ENCODE measurements at places on chromosomes 16 and 17.

GRCh38 chr17:80012765-80013741 is 22.6 kb downstream of the TBC1D16 start:
- no peak for DNase-seq

DNA sequence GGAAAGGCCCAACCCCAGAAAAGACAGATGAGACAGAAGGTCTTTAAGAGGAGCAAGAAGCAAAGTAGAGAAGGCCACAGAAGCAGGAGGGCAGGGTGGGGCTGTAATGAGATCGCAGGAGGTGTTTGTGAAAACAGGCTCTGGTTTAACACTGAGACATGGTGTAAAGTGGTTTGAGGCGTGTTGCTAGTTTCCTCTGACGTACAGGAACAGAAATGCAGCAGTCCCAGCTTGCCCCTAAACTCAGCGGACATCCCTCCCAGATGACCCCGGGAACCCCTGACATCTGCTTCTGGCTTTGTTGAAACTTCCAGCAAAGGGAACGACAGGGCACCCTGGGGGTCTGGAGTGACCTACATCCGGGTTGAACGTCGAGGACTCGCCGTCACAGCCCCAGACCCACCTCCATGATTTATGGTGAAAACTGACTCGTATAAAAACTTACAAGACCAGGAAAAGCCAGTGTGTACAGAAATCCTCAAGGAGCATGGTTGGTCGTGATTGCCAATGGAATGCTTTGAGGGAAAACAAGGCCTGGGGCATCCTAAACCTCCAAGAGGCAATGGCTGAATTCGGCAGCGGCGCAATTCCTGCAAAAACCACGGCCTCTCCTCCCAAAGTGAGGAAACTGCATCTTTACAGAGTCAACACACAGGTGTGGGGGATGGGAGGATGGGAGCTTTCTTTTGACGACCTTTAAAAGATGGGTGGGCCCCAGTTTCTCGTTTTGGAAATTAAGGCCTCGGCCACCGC is 25.8 kb downstream of the LITAF start:
- no peak for DNase-seq

- DNase-seq, result no peak
These were observed 8.8 kb downstream of the RSAD1 start for GRCh38 chr17:50487213-50488096.

DNA sequence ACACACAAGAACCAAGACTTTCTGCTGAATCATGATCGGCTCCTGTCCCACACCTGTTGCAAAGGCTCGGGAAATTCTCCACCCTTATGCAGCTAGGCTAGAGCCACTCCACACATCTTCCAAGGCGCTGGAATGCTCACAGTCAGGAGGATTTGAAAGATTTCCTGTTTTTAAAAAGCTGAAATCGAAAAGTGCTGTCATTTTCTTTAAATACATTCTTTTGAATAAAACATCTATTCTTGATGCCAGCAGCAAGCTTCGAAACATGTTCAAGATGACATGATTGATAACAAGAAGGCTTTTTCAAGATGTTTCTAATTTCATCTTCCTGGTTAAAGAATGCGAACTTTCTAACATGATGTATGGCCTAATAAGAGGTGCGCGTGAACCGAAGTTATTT is 219.7 kb upstream of the CDH5 start:
- DNase-seq, result no peak

DNA sequence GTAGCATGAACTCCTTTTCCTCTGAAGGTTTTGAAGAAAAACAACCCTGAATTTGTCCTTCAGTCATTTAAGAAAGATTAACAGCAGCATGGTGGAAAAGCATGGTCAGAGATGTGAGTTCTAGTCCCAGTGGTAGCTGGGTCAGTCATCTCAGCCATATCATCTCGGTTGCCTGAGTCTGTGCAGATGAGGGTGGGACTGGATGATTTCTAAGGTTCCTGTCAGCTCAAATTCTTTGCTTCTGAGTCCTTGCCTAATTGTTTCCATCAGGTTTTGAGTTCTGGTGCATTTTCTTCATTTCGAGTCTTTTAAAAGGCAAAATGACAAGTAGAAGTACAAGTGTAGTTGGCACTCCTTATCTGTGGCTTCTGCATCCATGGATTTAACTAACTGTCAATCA is 63.9 kb downstream of the TNRC6C start:
- DNase-seq, result no peak

DNA sequence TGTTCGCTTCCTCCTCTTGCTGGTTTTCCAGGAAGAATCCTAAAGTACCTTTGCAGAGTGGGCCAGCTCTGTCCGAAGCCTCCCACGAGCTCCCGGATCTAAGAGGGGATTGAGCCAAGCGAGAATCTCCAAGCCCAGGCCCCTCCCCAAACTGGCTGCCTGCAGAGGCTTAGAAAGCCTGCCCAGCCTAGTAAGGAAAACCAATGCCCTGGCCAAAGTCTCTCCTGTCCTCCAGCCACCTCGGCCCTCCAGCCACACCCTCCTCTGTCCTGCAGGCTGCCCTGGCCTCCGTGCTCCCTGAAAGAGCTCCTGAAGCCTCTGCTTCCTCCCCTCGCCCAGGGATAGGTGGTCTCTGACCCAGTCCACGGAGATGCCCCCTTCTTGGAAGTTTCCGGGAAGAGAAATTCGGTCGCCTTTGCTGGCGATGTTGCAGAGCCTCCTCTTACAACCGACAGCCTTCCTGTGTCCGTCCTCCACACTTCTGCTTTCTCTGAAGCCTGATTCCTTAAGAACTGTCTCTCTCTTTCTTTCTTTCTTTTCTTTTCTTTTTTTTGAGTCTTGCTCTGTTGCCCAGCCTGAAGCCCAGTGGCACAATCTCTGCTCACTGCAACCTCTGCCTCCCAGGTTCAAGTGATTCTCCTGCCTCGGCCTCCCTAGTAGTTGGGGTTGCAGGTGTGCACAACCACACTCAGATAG is 54.9 kb upstream of the TOB1 start:
- no peak for DNase-seq

GRCh38 chr17:10052106-10052813 is 146.1 kb downstream of the GAS7 start:
- DNase-seq, result no peak

- DNase-seq, result no peak
These were observed 47.0 kb downstream of the FZD2 start for GRCh38 chr17:44604116-44604761.

DNA sequence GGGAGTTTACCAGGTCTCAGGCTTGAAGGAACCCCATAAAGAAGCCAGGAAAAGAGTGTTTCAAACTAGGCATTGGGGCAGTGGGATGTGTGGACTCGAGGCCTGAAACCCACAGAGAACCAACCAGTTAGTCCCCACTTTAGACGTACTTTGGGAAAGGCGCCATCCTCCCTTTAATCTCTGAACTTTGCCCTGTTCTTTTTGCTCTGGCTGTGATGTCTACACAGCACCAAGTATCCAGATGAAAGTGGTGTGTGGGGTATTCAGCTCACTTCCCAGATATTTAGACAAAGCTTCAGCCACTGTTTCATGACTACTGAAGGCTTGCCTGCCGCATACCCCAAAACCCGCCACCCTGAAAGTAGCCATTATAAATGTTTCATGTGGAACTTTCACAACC is 116.9 kb upstream of the IRX5 start:
- no peak for DNase-seq

- DNase-seq, result no peak
These were observed 132.4 kb downstream of the CA10 start for GRCh38 chr17:52026075-52026474.

DNA sequence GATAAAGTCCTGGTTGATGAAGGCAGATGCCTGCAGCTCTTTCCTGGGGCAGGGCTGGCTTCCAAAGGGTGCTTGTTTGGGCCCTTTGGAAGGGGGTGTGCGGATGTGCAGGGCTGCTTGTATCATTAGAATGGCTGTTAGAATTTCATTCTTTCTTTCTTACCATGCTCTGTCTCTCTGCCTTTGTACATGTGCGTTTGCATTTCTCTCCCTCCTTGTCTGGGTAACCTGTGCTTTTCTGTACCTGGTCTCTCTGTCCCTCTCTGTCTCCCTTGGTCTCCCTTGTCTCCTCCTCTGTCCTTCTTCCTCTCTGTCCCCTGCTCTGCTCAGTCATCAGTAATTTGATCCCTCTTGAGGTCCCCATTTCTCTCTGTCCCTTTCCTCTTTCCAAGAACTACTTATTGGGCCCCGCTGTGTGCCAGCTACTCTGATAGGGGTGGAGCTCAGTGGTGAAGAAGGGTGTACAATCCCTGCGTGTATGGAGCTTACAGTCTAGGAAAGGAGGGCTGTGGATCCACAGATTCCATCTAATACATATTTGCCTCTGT is 69.3 kb downstream of the PLCG2 start:
- DNase-seq, result no peak

- DNase-seq, result peak; percentile 59
These were observed 14.7 kb downstream of the KCTD19 start for GRCh38 chr16:67311607-67312488.

GRCh38 chr16:67571464-67571863 is 9.1 kb downstream of the CTCF start:
- DNase-seq, result no peak

- DNase-seq, result no peak
These were observed 82.9 kb upstream of the DYNLRB2 start for GRCh38 chr16:80457871-80458270.

DNA sequence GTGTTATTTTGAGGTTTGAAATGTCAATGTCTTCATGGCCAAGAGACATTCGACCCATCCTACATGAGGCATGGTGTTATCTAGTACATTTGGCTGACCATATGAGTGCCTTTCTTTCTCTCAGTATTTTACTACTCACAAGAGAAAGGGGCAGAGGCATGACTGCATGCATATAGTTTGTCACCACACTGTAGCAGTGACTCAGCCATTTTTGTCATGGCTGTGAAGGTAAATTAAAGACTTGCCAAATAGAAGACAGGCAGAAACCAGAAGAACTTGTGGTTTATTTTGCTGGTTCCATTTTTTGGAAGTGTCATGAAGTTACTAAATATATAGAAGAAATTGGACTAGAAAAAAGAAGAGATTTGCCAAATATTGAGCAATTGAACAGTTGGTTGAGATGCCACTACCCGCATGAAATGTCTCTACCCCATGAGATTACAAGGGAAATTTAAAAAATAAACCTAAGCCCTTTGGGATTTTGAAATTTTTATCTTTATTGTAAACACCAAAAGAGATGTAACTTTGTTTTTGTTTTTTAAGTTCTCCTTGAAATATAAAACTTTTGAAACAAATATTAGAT is 170.3 kb downstream of the CHD9 start:
- no peak for DNase-seq

DNA sequence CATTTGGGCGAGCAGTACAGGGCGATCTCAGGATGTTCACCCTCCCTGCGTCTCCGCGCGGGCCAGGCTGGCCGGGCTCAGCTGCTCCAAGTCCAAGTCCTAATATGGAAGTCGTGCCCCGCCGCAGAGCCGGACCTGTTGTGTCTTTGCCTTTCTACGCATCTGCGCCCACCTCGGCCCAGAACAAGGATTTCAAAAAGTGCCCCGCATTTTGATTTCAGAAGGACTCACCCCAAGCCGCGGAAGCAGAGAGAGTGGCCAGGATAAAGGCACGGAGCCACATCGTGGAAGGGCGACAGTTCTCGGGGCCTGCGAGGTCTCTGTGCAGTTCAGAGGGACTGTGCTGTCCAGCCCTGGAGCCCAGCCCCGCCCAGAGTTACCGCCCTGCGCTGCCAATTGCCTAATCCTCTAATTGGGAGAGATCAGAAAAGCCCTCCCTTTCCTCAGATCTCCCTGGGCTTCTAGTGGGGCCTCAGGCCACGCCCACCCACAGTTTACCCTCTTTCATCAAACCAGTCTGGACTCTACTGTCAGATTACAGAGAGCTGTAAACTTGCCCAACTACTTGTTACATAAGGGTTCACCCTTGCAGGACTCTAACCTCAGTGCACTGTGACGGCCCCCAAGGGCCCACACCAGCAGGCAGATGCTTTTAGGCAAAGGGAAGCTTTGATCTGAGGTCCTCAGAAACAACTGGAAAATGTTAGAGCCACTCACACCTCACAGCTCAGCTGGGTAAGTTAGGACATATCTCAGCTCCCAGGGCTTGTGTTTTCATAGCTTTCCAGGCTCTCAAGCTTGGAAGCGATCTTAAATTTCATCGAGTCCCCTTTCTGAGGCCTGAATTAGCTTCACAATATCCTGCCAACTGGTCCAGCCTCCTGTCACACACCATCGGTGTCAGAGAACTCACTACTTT is at the start of gene CES1:
Gene CES1 (minus strand): TSS at position 324 of the 919 bp plus-strand sequence. CDS start 41 bp downstream, at position 283.
- no peak for DNase-seq

- peak; percentile 81 for DNase-seq
These were observed at the start of gene MCRIP1 for GRCh38 chr17:81833160-81833920. Gene MCRIP1, minus strand, starts transcription at chr17:81833291. Its CDS starts 8,785 bp downstream, at chr17:81824506.

- DNase-seq, result no peak
These were observed 76.2 kb upstream of the DNAH17 start for GRCh38 chr17:78653382-78653781.

GRCh38 chr17:58268326-58268725 is 12.4 kb downstream of the MPO start:
- DNase-seq, result no peak

DNA sequence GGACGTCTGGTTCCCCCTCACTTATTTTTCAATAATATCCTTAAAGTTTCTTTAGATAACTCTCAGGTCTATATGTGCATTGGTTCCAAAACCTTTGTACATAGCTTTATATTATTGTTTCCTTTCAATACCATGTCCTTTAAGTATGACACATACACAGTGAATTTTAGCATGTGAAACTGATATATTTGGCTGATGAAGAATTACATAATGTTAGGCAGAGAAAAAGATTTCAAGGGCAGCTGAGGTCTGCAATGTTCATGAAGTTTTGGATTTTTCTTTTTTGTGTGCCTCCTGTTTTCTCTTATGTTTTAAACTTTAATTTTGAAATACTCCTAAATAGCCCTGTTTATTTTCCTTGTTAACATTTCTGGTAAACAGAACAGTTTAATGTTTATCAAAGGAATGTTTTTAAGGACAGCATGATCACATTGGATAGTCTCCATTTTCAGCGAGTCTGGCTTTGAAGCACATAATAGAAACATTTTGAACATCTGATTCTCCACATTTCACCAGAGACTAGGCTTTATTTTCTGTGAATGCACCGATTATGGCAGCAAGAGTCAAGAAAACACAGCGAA is 32.9 kb upstream of the FBXO47 start:
- DNase-seq, result no peak
